ENCODE measurements at places on chromosomes 6 and 20.

DNA sequence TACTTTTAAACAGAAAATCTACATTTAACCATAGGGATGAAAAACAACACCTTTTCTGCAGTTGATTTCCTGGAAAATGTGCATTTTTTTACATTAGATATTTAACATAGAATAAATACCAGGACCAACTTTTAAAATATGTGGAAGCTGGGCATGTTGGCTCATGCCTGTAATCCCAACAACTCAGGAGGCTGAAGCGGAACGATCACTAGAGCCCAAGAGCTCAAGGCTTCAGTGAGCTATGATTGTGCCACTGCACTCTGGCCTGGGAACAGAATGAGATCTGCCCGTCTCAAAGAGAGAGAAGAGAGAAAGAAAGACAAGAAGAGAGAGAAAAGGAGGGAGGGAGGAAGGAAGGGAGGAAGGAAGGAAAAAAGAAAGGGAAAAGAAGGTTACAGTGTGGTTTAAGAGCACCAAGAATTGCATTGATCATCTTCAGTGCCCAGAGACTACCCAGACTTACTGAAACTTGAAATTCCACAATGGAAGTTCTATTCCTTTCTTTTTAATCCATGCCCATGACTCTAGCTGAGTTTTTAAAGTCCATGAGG lies 189.4 kb upstream of the ARID1B start:
- DNase-seq: no peak

- DNase-seq: no peak
Observed at GRCh38 chr6:166677941-166678340, 50.9 kb upstream of the RPS6KA2 start.

DNA sequence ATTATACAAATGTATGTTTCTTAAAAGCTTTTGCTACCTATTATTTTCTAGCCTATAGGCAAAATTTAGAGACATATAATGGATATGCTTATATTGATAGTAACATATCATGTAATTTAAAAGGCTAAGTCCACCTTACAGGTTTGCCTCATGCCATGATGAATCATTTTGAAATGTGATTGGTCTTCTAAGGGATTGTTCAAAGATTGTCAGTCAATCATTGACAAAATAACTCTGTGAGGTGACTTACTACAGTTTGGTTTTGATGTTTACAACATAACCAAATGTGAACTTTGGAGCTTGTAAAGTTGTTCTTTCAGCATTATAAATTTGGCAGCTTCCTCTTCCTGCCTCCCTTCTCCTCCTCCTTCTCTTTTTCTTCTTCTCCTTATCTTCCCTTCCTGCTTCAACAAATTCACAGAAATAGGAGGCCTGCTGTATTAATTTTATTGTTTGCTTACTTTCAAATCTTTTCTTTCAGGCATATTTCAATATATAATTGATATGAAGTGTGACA lies 39.7 kb upstream of the ZFP64 start:
- no peak for DNase-seq

DNA sequence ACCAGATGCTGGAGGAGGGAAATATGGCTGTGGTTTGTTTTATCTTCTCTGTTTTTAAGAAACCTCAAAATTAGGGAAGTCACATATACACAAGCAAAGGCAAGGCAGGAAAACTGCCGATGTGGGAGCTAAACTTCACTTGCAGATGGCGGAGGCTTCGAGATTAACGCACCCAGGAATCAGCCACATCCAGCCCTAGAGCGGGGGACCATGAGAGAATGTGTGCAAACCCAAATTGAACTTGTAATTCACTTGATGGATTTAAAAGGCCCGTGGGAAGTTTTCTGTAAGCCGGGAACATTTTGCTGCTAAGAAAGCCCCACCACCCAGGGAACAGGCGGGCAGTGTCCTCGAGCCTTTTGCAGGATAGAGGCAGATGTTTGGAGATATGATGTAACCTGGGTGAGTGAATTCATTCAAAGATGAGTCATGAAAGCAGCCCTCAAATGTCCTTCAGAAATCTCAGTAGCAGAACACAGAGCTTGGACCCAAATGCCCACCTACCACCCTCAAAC lies 39.9 kb downstream of the PREX1 start:
- DNase-seq: peak; percentile 60

GRCh38 chr20:62901891-62902290 lies 24.4 kb downstream of the DIDO1 start:
- no peak for DNase-seq

DNA sequence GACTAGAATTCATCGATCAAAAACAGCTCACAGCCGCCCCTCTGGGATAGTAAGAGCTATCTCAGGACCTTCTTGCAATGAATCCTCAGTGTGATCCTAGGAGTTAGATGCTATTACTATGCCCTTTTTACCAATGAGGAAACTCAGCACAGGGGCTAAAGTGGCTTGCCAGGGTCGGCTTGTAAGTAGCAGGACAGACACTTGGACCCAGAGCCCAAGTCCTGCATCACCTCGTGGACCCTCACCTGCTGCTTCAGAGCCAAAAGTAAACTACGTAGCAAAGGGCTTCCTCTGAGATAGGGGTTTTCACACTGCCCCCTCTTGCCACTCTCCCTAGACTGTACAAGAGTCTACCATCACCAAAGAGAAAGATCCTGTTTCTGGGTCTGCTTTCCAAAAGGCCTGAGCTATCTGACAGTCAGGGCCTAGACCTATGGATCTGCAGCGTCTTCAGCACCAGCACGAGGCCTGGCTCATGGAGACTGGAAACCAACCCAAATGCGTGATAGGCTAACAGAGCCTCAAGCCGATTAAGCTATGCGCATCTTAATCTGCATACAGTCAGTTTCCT lies 172.3 kb downstream of the ANKRD60 start:
- DNase-seq: no peak

DNA sequence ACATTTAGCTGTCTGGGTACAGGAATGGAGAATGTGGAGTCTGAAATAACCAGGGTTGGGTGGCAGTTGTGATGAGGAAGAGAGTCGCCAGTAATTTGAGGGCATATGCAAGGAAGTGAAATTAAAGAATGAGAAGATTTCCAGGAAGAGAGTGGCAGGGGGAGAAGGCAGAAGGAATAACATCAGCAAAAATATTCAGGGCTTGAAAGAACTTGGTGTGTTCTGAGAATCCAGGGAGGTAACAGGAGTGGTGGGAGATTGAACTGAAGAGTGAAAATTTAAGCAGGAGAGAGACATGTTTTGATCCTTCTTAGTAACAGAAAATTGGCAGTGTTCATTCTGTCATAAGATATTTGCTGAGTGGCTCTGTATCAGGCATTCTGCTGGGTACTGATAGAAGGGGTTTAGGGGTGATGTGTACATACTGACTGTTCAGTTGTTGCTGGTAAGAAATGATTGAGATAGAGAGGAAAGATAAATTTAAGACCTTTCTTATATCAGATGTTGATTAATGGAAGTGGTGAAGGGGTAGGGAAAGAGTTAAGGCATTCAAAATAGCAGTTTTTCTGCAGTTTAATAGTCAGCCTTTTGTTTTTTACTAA lies 54.7 kb downstream of the PHF20 start:
- DNase-seq: no peak

DNA sequence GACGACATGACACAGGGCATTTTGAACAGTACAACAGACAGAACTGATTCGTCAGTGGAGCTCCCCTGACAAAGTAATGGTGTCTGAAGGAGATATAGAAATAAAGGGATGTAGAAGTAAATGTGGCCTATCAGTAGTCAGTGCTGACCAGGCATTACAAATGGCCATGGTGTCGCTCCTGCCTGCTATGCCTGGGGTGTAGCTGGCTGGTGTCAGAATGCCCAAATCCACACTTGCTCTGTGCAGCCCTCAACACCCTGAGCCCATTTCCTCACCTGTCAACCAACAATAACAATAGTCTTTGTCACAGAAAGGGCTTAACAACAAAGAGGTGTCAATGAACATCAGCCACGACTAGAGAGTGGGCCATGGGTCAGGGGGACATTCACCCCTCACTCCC lies 53.2 kb downstream of the MAP3K5 start:
- DNase-seq: no peak

DNA sequence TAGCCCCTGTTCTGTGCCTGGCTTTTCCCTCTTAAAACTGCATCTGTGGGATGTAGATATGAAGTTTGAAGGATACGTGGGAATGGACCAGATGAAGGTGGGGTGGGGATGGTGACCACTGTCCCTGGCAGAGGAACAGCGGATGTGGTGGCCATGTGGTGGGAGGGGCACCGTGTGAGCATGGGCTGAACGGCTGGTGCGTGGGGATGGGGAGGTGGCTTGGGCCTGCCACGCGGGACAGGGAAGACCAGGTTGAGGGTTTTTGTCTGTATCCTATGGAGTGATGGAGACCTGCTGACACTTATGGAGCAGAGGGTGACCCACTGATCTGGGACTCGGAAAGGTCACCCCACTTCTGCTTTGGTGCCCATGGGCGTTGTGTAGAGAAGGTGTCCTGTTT lies 19.2 kb downstream of the PHACTR3 start:
- no peak for DNase-seq

DNA sequence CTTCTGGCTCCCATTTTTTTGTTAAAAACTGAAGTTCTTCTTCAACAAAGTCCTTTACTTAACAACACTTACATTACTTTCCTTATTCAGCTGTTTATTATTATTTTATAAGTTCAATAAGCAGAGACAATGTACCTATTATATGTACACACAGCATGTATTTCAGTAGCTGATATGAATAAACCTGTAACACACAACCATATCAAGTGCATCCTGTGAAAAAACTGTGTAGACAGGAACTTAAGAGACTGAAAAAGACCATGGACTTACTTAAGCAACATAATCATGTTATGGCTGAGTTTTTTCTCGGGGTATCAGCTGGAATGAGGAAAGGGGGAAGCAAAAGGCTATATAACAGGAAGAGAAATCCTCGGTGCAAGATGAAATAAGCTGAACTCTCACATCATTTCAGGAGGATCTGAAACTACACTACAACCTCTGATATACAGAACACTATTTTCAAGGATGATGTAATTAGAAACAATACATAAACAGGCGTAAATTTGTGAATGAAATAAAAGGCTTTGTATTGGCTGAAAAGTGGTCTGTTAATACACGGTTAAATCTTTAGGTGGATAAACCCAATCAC lies 70.9 kb downstream of the REV3L start:
- no peak for DNase-seq

DNA sequence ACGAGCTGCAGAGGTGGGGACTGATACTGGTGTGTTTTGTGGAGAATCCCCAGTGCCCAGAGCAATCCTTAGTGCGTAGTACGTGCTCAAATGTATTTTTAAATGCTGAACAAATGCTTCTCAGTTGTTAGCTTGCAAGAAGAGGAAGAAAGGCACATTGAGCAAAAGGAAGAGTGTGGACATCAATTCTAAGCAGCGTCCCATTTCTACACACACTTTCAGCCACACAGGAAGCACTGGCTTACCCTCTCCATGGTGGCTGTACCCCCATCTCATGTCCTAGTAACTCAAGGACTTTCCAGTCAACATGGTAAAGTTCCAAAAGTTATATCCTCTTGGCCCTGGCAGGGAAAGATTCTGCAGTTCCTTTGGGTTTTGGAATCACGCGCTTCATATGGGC lies 98.8 kb upstream of the NXT1 start:
- no peak for DNase-seq

- DNase-seq: no peak
Observed at GRCh38 chr6:121539439-121539838, 104.0 kb downstream of the GJA1 start.

- no peak for DNase-seq
Observed at GRCh38 chr6:142297996-142298753, 3.6 kb upstream of the ADGRG6 start.

- no peak for DNase-seq
Observed at GRCh38 chr6:160356074-160356744, 8.0 kb downstream of the SLC22A3 start.

GRCh38 chr6:134026597-134026996 lies 25.8 kb downstream of the SLC2A12 start:
- DNase-seq: no peak

DNA sequence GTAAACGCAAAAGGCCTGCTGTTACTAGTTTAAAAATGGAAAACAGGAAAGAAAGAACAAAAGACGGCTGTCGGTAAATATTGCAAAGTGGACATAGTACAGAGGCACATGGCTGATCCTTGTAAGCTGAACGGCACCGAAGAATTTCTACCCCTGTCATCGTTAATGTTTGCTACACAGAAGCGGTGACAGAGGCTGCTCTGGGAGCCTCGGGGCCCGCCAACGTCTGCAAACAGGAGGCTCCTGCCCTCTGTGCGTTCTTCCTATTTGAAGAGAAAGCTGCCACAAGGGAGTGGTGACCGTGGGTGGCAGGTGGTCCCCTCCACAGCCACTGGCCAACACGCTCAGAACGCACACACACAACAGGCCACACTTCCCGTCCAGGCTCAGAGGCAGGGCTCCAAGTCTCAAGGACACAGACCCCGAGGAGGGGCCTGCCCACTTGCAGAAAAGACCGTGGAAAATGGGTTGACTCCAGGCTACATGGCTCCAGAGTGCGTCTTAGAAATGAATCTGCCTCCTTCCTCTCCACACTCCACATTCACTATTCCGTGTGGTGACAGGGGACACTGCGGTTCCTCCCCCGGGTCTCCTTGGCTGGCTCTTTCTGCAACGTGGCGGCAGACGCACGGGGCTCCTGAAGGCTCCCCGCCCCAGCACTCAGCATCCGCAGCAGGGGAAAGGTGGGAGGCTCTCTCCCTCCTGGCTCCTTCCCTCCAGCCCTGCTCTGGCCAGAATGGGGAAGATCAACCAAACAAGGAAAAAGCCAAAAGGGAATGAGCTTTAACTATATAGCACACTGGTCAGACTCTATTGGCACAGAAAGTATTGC lies 64.5 kb downstream of the GMPR start:
- no peak for DNase-seq

DNA sequence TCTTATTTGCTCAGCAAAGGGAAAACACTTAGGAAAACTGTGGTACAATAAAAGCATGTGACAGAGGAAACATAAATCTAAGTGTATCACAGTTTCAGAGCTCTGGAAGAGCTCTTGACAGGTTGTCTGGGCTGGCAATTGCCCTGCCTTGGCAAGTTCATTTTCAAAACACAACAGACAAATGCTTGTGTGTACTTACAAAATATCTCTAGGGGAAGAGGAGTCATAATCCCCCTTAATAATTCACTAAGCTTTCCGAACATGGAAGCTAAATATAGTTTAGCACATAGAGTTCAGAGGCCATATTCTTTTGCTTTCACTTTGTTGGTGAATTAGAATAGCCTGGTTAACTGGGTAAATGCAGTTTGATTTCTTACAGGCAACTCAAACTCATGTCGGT lies 211.6 kb upstream of the THEMIS start:
- no peak for DNase-seq

- DNase-seq: no peak
Observed at GRCh38 chr6:131638013-131638412, 911 bp downstream of the ENPP3 start.

- no peak for DNase-seq
Observed at GRCh38 chr20:38809942-38810341, 4.4 kb downstream of the PPP1R16B start.

GRCh38 chr20:17873410-17874270 lies 95.0 kb downstream of the SNX5 start:
- DNase-seq: peak; percentile 96
